ENCODE measurements at places on chromosomes 3 and 15. TPM values are rescaled to one million over a fixed set of nuclear protein-coding genes. Genes with fewer than 3 reads are reported as not detected.

Gene MESP2
- total RNA-seq, result 0.45 TPM

Gene PTX3
- total RNA-seq, result 161 TPM

Gene CMTM8
- total RNA-seq, result 7.1 TPM

Gene NR2E3
- not detected for total RNA-seq

Gene RTF1
- 34.6 TPM for total RNA-seq

Gene PLA2G4E
- not detected for total RNA-seq

Gene LMAN1L
- total RNA-seq, result 0.06 TPM

Gene TRH
- total RNA-seq, result not detected

Gene GOLGA6L10
- total RNA-seq, result 0.80 TPM

Gene DOCK3
- total RNA-seq, result 0.46 TPM

Gene REC114
- not detected for total RNA-seq

Measured in LHCN-M2 (cell line).